Osteocyte (in vitro differentiated cells): ENCODE measurements at places on chromosomes 16 and 17.

DNA sequence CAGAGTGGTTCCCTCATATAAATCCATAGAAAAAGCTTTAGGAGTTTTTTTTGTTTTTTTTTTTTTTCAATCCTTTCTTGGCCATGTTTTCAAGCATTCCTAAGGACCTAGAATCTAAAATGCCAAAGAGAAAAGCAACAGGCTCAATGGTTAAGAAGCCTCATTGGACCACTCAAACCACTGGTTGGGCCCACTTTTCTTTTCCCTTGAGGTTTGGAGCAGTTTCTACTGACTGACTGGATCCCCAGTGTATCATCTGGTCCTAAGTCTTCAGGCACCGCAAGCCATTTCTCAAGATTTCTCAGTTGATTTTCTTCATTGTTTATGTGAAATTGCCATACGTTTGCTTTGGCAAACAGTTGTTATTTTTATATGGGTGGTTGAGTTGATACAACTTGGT lies 14.4 kb downstream of the METTL9 start:
- DNase-seq: no peak

GRCh38 chr17:6521586-6521985 lies 34.8 kb downstream of the PITPNM3 start:
- DNase-seq: no peak

GRCh38 chr17:74758848-74759168 lies 10.4 kb downstream of the NHERF1 start:
- DNase-seq: no peak

- no peak for DNase-seq
Measured at GRCh38 chr17:71176331-71176730, 944.5 kb upstream of the SOX9 start.

- no peak for DNase-seq
Measured at GRCh38 chr16:529012-529575, 1.6 kb downstream of the CAPN15 start.

DNA sequence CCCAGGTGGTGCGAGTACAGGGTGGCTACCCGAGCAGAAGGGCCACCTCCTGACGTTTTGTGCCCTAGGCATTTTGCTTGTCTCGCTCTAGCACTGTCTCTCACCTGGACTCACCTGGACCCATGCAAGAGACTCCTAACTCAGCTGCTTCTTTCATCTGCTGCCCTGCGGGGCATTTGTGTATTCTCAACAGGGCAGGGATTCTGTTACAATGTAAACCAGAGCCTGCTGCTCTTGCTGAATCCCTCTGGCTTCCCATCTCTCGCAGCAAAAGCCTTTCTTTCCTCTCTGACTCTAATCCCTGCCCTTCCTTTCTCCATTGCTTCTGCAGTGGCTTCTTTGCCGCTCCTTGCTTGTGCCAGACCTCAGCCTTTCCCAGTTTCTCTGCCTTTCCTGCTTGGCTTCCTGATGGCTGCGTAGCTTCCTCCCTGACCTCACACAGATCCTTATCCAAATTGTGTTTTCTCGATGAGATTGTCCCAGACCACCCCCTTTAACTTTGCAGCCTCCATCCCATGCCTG lies 10.2 kb downstream of the ARSG start:
- no peak for DNase-seq

GRCh38 chr17:35645923-35646322 lies 58.8 kb downstream of the AP2B1 start:
- DNase-seq: no peak

GRCh38 chr17:68843522-68843921 lies 111.7 kb downstream of the ABCA8 start:
- DNase-seq: no peak

- DNase-seq: no peak
Measured at GRCh38 chr17:42804918-42805367, 6.3 kb downstream of the CNTD1 start.

DNA sequence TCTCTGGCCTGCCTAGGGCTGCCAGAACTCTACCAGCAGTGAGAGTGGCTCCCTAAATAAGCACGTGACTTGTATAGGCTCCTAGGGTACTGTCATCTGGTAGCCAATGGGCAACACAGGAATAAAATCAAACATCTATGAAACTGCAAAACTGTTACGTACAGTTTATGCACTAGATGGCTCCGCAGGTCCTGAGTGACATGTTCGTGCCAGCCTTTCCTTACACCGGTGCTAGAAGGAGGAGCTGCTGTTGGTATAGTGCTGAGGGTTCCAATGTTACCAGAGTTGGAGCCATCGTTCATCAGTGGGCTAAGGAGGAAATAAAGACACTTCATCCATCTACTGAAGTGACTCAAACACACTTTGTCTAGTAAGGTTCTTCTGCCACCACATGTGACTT lies 63.2 kb upstream of the TRAP1 start:
- no peak for DNase-seq

GRCh38 chr16:77679901-77680300 lies 42.4 kb upstream of the NUDT7 start:
- no peak for DNase-seq

- no peak for DNase-seq
Measured at GRCh38 chr16:75695708-75696107, 5.6 kb downstream of the DUXB start.

DNA sequence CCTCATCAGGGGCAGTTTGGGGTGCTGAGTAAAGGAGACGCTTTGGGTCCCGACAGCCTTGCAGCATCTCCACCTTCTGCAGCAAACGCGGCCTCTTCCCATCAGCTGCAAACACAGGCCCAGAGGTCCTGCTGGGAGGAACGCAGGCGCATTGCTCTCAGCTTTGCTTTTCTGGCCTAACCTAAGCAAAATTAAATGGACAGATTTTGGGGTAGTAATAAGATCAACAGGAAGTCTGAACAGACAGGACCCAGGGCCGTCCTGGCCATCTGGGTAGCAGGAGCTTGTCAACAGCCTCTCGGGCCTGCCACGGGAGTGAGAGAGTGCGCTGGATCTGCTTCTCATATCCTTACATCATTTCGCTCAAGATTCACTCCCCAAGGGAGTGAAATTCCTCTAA lies 7.2 kb downstream of the NUBP1 start:
- no peak for DNase-seq

GRCh38 chr16:66427871-66428681 lies 981 bp downstream of the BEAN1 start:
- no peak for DNase-seq

DNA sequence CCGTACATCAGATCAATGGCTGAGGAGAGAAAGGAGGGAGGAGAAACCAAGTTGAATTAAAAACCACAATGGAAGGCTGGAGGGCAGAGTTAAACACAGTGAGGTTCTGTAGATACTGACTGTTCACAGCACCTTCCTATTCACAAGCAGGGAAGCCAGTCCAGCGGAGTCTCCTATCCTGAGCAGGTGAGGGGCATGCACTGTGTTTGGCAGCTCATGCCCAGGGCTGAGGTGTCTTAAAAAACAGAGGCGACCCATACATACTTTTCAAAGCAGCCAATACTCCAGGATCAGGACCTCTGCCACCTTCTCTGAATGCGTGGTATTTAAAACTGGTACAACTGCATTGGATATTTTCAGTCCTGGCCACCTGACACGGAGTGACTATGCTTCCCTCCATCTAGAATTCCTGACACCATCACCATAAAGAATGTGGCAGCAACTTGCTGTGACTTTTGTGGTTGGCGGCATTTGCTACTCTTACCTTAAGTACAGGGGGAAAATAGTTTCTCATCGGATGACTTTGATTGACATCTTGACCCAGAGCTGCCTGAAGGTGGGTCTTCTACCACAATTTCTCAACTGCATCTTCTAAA lies 21.5 kb downstream of the USP22 start:
- DNase-seq: no peak

- no peak for DNase-seq
Measured at GRCh38 chr17:17236295-17237025, 508 bp downstream of the FLCN start.

GRCh38 chr16:82636485-82636884 lies 9.7 kb downstream of the CDH13 start:
- no peak for DNase-seq

DNA sequence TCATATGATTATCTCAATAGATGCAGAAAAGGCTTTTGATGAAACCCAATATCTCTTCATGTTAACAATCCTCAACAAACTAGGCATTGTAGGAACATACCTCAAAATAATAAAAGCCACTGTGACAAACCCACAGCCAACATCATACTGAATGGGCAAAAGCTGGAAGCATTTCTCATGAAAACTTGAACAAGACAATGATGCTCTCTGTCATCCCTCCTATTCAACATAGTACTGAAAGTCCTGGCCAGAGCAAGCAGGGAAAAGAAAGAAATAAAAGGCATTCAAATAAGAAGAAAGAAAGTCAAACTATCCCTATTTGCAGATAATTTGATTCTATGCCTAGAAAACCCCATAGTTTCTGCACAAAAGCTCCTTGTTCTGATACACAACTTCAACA lies 999.2 kb upstream of the GOT2 start:
- no peak for DNase-seq

DNA sequence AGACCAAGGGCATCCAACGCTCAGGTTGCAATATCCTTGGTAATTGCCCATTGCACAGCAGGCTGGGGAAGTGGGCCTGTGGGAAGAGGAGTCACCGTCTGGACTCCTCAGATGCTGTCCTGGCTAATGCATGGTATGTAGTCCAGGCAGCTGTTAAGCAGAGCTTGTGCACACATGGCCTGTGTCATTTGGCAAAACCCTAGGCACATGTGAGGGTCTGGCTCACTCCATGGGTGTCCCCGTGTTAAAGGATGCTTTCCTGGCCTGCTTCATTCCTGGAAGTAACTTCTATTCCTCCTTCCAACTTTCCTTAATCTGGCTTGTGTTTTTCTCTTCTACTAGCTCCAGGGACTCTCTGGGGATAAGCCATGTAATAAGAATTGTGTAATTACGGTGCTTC lies 378.0 kb upstream of the CA10 start:
- no peak for DNase-seq

DNA sequence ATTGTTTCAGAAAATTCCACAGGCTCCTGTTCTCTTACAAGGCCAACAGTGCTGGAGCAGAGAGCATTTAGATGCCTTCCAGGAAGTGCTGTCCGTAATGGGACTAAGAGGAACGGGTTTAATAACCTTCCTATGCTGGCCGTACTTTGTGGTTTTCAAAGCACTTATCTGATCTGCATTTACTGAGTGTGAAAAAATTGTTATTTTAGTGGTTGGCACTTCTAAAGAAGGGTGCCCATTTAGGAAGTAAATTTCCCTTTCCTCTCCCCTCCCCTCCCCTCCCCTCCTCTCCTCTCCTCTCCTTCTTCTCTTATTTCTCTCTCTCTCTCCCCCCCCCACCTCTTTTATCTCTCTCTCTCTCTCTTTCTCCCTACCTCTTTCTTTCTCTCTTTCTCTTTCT lies 72.0 kb upstream of the DNAJA2 start:
- DNase-seq: no peak

DNA sequence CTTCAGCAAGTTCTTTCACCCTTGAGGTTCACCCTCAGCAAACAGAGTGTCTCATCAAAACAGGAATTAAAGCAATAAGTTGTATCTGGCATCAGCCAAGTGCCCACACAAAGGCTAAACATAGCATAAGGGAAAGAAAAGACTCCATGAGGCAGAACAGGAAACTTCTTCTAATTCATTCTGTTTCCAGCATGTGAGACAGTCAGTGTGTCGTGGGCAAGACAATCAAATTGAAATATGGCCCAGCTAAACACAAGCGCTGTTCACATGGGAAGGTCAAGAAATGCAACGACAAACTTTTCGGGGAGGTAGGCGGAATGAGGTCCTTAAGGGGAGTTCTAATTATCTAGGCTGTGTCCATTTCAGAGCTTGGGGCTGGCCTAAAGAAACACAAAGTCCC lies 393.4 kb downstream of the HAPSTR1 start:
- DNase-seq: no peak

DNA sequence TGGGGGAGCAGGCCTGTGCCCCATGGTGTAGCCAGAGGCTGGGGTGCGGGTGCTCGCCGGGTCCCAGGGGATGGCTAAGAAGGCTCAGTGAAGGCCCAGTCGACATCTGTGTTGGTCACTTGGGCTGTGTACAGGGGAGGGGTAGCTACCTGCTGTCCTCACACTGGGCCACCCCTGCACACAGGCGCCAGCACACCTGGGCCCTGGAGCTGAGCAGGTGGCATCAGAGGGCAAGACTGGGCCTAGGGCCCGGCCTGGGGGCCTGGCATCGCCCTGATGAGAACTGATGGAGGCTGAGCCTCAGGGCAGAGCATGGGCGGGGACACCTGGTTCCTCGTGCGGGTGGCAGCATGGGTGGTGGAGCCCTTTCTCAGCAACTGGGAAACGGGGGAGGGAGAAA lies 870 bp upstream of the CTRB2 start:
- no peak for DNase-seq

- no peak for DNase-seq
Measured at GRCh38 chr17:57785022-57785421, 39.9 kb upstream of the CCDC182 start.

- DNase-seq: no peak
Measured at GRCh38 chr16:83403761-83404160, 404.0 kb upstream of the HSBP1 start.

DNA sequence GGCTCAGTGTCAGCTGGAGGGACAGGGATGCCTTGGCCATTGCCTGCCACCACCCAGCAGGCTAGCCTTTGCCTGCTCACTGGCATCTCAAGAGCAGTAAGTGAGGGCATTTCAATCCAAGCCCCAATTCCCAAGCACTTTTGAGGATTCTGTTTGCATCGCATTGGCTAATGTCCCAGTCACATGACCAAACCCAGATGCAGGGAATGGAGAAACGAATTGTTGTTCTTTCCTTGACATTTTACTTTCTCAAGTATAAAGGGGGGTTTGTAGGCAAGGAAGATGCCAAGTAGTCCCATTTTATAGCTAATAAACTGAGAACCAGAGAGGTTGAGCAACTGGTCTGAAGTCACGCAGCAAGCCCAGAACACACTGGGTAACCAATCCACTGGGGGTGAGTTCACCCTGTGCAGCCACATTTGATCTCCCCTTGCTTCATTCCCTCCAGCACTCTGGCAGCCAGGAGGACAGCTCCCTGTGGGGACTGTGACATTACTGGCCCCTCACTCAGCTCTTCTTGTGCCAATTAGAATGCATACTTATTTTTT lies 193.8 kb upstream of the CACNG3 start:
- peak; percentile 42 for DNase-seq

DNA sequence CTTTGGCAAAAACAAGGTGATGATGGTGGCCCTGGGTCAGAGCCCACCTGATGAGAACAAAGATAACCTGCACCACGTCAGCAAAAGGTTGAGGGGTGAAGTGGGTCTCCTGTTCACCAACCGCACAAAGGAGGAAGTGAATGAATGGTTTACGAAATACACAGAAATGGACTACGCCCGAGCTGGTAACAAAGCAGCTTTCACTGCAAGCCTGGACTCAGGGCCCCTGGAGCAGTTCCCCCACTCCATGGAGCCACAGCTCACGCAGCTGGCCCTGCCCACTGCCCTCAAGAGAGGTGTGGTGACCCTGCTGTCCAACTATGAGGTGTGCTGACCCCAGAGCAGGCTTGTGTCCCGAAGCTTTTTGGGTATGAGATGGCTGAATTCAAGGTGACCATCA lies 29.7 kb upstream of the DLX4 start:
- no peak for DNase-seq
